Brain (organoid and tissue), 16 donors: ENCODE measurements at places on chromosomes 2 and 18.

- DNase-seq, result peak; percentile 88
Observed at GRCh38 chr2:133802409-133803039, 234.3 kb upstream of the NCKAP5 start.

GRCh38 chr2:120934574-120935338 is 199.1 kb downstream of the GLI2 start:
- no peak for DNase-seq

DNA sequence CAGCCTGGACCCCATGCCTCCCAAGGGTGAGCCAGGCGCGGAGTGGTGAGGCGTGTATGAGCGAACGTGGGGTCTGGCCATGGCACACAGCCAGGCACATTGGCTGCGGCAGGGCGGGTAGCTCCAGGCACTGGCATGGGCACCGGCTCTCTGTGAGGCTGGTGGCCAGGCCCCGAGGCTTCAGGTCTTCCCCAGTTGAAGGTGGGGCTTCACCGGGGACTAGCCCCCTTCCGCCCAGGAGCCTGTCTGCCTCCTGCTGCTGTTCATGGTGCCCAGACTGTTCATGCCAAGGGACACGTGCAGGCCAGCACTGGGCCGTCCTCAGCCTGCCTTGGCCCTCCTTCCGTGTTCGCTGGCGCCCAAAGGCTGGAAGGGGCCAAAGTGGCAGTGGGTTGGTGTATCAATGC is 26.8 kb downstream of the DDX1 start:
- DNase-seq, result no peak

- DNase-seq, result no peak
Observed at GRCh38 chr2:20171445-20171977, 53.4 kb downstream of the SDC1 start.

- DNase-seq, result no peak
Observed at GRCh38 chr2:16059393-16060016, 119.2 kb downstream of the MYCN start.

- peak; percentile 83 for DNase-seq
Observed at GRCh38 chr2:102977426-102978090, 215.7 kb downstream of the TMEM182 start.

- no peak for DNase-seq
Observed at GRCh38 chr2:71878626-71879508, 268.8 kb downstream of the CYP26B1 start.

DNA sequence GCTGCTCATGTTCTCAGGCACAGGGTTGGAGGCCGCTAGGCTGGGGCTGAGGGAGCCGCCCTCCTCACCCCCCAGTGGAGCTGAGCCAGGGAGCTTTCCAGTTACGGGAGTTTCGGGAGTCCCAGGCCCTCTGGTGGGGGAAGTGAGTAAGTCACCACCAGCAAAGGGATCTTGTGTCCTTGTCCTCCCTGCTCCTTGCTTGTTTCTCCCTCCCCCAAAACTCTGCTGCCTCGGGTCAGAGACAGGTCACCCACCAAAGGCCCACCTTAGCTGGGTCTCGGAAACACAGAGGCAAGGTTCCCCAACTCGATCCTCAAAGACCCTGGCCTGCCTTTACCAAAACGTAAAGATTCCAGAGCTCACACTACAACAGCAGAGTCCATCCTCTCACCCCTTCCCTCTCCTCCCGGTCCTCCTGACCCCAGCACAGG is 60.5 kb upstream of the POMC start:
- DNase-seq, result peak; percentile 62
